SK-N-SH (cell line): ENCODE measurements at places on chromosomes 6 and 20. TPM values are rescaled to one million over a fixed set of nuclear protein-coding genes. Genes with fewer than 3 reads are reported as not detected.

LCA5 gene
- polyA plus RNA-seq, result 0.61 and 0.86 TPM in 2 replicates

FAM217A gene
- polyA plus RNA-seq, result not detected in 2 replicates

NKAPL gene
- polyA plus RNA-seq, result not detected in 2 replicates

TSBP1 gene
- polyA plus RNA-seq, result not detected in 2 replicates

MROH8 gene
- 3.2 and 3.5 TPM in 2 replicates for polyA plus RNA-seq

BMP7 gene
- 0.10 TPM in 1 of 2 replicates, not detected in the other for polyA plus RNA-seq

FRS3 gene
- 7.5 and 8.6 TPM in 2 replicates for polyA plus RNA-seq

DDX43 gene
- not detected in 2 replicates for polyA plus RNA-seq

CALHM4 gene
- polyA plus RNA-seq, result not detected in 2 replicates

PSORS1C2 gene
- not detected in 2 replicates for polyA plus RNA-seq

STX11 gene
- 0.15 and 0.41 TPM in 2 replicates for polyA plus RNA-seq

ULBP1 gene
- polyA plus RNA-seq, result 0.02 TPM in 1 of 2 replicates, not detected in the other

PPDPF gene
- polyA plus RNA-seq, result 20.0 and 71.4 TPM in 2 replicates

PGM3 gene
- 24.2 and 30.2 TPM in 2 replicates for polyA plus RNA-seq
